Mucosa of descending colon (tissue), 3 donors: ENCODE measurements at places on chromosomes 5 and 9.
A peak's percentile ranks its signal among the peaks of the same experiment; 100 is the strongest.

GRCh38 chr5:150068472-150068871 is 17.9 kb downstream of the CSF1R start:
- no peak for DNase-seq

DNA sequence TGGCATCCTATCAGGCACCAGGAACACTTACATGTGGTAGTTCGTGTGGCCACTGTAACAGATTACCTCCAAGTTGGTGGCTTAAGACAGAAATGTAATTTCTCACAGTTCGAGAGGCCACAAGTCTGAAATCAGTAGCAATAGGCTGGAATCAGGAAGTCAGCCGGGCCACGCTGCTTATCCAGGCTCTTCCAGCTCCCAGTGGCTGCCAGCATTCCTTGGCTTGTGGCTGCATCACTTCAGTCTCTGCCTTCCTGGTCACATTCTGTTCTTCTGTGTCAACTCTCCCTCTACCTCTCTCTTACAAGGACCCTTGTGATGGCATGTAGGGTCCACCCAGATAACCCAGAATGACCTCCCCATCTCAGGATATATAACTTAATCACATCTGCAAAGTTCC is 78.7 kb upstream of the MSX2 start:
- DNase-seq: no peak

DNA sequence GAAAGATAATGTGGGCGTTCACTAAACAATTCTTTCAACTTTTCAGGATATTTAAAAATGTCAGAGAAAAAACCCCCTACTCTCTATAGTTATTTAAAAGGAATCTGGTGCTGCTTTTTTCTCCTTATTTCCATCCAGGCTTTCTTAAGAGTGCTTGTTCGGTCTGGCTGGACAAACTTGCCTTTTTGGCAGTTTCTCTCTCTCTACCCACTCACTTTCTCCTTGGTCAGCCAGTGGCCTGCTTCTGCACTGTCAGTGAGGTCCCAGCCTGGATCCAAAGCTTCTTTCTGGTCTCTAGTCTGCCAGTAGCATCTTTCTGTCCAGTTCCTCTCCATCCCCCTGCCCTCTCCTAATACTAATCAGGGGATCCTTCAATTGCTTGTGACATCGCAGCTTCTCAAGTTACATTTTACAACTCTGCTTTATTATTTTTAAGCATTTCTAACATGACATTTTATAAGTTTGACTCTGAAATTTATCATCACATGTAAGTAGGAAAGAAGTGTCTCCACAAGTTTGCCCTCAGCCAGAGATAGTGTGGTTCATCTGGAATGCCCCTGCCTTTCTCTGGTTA is 50.4 kb downstream of the PIK3R1 start:
- DNase-seq: no peak

GRCh38 chr5:156051972-156052371 is 275.0 kb upstream of the SGCD start:
- no peak for DNase-seq

DNA sequence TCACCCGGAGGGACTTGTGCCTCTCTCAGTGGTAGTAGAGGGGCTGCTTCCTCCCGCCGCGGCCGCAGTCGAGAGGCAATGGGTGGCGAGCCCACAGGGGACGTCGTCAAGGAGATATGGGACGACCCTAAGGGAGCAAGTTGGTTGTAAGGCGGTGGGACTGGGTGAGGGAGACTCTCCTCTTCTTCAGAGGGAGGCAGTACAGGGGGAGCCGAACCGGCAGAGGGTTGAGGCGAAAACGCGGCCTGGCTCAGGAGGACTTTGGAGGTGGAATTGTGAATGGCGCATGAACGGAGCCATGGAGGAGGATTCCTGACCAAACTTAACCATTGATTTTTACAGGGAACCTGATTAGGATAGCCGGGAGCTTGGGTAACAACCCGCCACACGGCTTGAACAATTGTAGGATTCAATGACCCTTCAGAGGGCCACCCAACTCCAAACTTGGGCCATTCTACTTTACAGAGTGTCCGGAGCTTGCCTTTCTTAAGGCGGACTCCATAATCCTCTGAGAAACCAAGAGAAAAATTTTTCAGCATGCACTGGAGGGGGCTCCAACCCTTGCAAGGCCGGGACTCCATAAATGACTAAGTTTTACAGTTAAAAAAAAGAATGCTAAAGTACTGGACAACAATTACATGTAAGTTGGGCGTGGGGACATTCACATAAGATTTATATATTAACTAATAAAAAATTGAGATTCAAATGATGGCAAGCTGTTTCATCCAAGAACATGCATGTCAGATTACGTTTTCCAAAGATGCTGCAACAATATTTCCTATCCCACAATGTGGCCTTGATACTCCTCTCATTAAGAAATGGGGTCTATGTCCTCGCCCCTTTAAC is 19.4 kb upstream of the RHOBTB3 start:
- DNase-seq: no peak

DNA sequence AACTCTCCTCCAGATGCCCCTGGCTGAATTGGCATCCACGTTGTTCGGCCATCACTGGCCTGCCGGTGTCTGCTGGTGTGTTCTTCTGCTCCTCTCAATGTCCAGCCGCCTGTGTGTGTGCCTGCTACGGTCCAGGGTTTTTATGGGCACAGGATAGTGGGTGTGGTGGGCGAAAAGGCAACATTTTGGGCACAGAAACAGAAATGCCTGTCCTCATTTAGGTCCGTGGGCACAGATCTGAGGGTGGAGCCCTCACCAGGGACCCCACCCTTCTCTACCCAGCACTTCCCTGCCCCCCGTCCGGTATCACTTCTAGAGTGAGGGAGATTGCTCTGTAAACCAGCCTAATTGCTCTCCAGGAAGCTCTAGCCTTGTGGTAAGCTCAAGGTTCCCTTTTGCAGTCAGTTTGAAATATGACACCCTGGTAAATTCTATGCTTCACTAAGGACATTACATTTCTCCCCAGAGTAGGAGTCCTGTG is 410.1 kb downstream of the MAT2B start:
- DNase-seq: peak; percentile 67

DNA sequence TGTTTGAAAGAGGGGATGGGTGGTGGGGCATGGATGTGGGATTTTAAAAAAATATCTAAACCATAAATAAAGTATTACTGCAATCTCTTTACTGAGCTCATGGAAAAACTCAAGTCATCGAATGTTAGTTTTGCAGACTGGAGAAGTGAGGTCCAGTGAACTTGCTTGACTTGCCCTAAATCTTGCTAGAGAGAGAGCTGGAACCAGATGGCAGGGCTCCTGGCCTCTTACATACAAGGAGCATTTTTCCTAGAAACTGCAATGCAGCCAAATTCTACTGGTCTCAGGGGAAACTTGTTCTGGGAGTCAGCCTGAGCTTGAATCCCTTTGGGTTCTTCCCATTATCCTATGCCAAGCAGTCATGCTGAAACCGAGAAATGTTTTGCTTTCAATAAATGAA is 2.9 kb upstream of the TGFBI start:
- no peak for DNase-seq

GRCh38 chr9:69671879-69672595 is at the start of gene APBA1:
TSS of gene APBA1 (minus strand) at chr9:69672371.
- peak; percentile 79 for DNase-seq

DNA sequence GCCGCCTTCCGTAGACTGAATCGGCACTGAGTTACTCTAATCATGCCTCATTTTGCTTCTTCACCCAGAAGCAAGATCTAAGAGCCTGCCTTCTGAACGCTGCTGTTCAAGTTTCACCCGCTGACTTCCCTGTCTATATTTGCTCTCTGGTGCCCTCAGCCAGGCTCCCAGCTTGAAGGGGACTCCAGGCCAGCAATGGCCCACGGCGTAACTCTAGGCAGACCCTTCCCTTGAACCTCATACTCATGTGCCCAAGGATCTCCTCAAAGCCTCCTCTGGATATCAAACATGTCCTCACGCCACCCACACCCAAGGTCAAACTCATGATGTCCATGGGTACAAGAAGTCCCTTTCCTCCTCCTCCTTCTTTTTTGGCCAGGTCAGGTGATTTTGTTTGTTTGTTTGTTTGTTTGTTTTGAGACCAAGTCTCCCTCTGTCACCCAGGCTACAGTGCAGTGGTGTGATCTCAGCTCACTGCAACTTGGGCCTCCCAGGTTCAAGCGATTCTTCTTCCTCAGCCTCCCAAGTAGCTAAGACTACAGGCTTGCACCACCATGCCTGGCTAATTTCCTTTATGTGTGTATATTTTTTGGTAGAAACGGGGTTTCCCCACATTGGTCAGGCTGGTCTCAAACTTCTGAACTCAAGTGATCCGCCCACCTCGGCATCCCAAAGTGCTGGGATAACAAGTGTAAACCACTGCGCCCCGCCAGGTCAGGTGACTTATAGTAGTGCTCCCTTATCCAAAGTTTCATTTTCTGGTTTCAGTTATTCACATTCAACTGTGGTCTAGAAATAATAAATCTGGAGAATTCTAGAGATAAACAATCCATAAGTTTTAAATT is 239.0 kb downstream of the SYK start:
- no peak for DNase-seq

GRCh38 chr9:130556396-130557076 is 22.8 kb upstream of the FUBP3 start:
- no peak for DNase-seq

GRCh38 chr5:54651482-54652076 is 134.0 kb downstream of the SNX18 start:
- DNase-seq: no peak

- DNase-seq: no peak
These were observed 83.7 kb upstream of the DHFR start for GRCh38 chr5:80738466-80738865.

DNA sequence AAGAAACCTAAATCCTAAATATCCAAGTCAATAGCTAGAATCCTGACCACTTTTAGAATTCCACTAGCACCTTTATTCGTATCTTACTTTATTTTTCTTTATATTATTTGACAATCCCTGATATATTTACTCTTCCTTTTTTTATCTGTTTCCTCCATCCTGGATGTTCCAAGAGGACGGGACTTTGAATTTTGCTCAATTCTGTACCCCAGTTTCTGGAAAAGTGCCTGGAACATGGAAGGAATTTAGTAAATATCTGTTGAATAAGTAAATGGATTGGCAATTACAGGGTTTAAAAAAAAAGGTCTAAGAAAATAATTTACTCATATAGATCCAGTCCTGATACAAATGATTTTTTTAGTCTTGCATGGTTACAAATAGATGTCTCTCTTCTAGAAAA is 1.2 kb upstream of the NIPSNAP3A start:
- DNase-seq: no peak

- DNase-seq: no peak
These were observed 1208.2 kb upstream of the C9orf72 start for GRCh38 chr9:28781481-28781880.

- no peak for DNase-seq
These were observed 90.3 kb downstream of the NTRK2 start for GRCh38 chr9:84759804-84760203.

- no peak for DNase-seq
These were observed 16.5 kb downstream of the RICTOR start for GRCh38 chr5:39057734-39058133.

DNA sequence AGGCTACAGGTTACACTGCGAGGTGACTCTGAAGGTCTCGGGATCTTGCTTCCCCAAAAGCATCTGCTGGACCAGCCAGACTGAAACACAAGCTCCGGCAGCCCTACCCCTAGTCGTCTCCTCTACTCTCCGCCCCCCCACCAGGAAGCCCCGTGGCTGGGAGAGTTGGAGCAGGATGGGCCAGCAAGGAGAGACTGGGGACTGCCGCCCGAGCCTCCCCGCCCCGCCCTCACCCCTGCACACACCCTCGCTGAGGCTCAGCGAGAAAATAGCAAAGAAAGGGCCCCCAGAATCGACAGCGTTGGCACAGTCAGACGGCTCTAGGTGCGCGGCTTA is 1.3 kb downstream of the TRIM7 start:
- peak; percentile 18 for DNase-seq

DNA sequence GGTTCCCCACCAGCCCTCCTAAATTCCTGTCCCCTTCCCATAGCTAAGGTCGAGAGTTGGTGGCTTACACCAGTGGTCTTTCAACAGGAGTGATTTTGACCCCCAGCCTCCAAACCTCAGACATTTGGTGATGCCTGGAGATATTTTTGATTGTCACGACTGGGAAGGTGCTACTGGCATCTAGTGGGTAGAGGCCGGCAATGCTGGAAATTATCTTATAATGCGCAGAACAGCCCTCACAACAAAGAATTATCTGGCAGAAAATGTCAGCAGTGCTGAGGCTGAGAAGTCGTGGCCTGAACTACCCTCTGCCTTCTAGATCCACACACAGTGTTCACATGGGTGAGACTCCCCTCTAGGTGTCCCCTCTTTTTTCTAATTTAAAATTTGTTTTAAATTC is 69.6 kb downstream of the IL31RA start:
- DNase-seq: no peak

- DNase-seq: no peak
These were observed 135.0 kb downstream of the STK32A start for GRCh38 chr5:147369742-147370374.

GRCh38 chr9:123440256-123440655 is 84.3 kb downstream of the CRB2 start:
- DNase-seq: no peak

DNA sequence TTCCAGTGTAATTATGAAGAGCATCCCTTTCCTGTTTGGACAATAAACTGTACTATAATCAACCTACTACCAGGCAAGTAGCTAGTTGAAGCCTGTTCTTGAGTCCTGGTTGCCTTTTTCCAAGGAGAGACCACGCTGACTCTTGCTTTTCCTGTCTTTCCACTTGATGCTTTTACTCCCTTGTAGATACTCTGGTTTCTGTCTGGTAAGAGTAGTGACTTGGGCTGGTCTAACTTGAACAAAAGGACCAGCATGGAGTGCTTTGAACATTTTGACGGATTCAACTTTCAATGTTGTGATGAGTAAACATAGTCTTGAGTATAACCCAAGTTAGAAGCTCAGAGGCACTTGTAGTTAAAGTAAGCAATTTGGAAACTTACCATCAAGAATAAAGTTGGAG is 464.3 kb downstream of the GADD45G start:
- DNase-seq: no peak

DNA sequence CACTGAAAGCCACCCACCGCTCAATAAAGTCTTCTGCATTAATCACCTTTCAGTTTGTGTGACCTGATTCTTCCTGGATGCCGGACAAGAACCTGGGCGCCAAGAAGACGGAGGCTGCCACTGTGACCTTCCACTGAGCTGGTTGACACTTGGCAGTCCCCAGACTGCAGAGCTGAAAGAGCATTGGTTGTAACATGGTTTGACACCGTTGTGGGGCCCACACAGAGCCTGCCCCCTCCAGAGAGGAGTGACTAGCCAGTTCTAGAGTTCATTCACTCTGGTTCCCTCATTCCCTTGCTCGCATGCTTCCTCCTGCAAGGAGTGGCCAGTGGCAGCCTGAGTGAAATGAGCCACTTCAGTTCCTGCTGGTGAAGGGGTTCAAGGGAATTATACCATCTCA is 86.2 kb upstream of the ANXA1 start:
- DNase-seq: no peak
